Right renal cortex interstitium (tissue), 3 donors: ENCODE measurements at places on chromosomes 11 and 22.

DNA sequence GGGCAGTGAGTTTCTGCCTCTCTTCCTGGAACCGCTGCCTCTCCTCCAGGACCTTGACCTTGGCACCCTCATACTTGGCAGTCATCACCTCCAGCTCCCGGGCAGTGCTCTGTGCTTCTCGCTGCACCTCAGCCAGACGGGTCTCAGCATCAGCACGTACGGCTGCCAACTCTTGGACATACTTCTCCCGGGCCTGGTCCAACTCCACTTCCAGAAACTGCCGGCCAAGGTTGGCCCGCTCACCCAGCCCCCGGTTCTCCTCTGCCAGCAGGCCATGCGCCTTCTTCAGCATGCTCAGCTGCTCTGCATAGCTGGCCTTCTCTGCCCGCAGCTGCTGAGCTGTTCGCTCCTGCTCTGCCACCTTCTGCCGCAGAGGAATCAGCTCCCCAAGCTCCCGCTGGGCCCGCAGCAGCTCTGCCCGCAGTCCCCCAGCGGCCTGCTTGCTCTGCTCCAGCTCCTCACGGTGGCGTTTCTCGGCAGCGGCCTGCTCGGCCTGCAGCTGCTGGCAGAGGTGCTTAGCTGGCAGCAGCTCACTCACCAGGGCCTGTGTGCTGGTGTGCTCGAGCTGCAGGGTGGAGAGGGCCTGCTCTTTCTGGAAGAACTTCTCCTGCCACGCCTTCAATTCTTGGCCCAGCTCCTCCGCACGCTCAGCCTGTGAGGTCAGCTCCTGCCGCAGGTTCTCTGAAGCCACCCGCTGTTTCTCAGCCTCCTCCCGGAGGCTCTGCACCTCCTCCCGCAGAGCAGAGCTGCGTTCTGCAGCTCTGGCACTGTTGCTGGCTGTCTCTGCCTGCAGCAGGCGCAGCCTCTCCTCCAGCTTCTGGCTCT lies 14.4 kb downstream of the IL18BP start:
- DNase-seq: no peak

DNA sequence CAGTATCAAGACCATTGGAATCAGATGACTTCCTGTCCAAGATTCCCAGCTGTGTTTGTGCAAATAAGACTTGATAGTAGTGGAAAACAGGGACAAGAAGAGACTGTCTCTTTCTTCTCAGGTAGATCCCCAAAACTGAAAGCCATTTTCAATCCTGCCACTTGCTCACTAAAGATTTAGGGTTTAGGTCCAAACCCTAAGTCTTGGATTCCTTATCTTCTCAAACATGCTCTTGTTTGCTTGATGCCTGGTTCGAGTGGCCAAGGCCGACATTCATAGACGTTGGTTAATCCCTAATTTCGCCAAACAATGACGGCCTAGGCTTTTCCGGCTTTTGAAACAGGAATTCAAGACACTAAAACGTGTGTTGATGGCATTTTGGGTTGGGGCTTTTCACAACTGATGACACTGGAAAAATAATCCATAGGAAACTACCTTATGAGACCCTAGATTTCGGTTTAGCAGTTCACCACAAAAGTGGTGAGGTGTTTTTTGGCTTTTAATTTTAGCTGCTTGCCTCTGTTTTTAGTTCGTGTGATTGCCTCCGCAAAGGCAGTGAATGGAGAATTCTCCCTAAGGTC lies 1.0 kb upstream of the GTPBP1 start:
- DNase-seq: no peak

DNA sequence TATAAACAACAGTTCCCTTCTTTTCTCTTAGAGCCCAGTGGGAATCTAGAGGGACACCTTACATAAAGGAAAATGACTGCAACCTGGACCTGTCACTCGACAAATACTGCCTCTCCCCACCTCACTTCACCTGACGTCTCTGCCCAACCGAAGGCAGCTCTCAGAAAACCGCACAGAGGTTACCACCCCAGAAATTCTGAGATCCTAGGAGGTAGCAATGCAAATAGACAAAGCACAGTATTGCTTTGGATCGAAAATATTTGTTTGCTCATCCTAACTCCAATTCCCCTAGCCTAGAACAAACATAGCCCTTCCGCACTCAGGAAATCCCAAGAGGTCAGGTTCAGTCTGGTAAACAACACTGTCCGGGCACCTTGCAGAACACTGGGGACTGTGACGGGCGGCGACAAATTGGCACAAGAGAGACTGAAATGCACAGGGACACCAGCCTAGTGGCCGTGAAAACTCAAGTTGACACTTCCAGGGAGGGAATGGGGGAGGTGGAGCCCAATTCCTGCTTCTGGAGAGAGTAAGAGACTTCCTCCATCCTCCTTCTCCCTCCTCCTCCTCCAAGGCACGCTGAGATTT lies 420 bp upstream of the TRIM44 start:
- no peak for DNase-seq

DNA sequence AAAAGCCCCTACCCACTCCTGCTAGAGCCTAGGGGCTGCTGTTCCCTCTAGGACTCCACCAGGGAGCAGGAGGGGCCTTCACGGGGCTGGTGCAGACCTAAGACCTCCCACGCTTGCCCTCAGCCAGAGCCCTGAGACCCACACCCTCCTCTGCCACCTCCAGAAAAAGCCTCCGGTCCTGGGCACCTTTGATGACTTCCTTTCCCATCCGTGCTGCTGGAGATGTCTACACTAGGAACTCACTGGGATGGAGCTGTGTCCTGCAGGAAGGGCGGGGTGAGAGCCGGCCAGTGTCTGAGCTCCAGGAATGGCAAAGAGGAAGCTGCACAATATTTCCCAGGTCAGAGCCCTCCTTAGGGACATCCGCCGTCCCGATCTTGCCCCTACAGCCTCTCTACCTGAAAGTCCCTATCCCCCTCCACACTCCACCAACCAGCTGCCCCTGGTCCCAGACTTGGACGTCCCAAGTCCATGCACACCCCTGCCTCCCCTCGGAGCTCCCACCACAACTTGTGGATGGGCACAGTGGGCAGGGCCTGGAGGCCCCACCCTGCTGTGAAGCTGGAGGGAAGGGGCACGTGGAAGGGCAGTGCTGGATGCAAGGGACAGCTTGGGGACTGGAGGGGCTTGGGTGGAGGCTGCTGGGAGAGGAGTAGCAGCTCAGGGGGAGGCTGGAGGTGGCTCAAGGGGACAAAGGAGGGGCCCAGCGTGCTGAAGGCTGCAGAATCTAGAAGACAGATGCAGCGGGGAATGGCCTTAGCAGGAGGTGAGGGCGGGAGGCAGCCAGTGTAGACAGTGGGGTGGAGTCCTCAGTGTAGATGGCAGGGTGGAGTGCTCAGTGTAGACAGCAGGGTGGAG lies 13.5 kb upstream of the LRP5 start:
- DNase-seq: no peak

DNA sequence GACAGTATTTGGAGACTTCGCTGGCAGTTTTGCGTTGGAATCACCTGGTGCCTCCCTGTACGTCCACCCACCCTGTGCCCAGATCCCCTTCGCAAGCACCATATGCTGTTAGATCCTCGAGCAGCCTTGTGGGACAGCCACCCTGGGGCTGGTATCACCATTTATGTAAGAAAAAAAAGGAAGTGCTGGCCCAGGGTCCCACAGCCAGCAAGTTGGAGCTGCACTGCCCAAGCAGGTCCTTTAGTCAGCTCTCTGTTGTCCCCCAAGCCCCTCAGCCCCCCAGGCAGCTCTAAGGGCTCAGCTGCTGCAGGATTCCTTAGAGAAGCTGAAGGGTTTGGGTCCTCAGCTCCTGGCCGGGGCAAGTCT lies 80.3 kb downstream of the FBLN1 start:
- DNase-seq: no peak

DNA sequence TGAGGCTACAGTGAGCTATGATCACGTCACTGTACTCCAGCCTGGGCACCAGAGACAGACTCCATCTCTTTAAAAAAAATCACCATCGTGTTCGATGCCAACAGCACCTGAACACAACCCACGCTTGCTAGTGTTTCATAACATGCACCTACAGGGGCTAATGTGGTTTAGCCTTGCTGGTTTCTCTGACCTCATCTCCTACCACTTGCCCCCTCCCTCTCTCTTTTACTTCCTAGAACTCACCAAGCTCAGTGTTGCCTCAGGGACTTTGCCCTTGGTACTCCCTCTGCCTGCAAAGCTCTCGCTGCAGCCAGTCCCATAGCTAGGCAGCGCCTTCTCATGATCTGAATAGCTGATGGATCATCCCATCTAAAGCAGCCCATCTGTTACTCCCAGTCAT lies 99.8 kb downstream of the FBXO7 start:
- no peak for DNase-seq

GRCh38 chr22:35457729-35458546 lies 58.0 kb downstream of the MCM5 start:
- no peak for DNase-seq

GRCh38 chr11:37353192-37353591 lies 755.2 kb upstream of the RAG2 start:
- no peak for DNase-seq

DNA sequence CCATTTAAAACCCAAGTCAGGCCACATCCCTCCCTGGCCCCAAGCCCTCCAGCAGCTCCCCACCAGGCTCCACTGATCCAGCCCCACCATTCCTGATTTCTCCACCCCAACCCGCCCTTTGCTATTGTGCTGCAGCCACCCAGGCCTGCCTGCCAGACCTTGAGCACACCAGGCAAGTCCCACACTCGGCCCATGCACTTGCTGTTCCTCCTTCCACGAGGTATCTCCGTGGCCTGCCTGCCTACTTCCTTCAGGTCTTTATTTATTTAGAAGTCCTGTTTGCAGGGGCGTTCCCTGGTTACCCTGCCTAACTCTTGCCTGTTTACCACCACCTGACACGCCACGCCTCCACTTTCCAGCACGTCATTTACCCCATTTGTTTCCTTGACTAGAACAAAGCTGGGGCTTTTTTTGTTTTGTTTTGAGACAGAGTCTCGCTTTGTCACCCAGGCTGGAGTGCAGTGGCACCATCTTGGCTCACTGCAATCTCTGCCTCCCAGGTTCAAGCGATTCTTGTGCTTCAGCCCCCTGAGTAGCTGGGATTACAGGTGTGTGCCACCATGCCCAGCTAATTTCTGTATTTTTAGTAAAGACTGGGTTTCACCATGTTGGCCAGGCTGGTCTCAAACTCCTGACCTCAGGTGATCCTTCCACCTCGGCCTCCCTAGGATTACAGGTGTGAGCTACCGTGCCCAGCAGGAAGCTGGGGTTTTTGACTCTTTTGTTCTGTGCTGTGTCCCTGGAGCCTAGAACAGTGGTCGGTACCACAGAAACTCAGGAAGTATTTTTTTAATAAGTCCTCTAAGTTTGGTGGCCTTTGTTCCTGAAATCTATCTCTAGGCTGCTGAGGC lies 6.7 kb downstream of the CENPM start:
- no peak for DNase-seq

DNA sequence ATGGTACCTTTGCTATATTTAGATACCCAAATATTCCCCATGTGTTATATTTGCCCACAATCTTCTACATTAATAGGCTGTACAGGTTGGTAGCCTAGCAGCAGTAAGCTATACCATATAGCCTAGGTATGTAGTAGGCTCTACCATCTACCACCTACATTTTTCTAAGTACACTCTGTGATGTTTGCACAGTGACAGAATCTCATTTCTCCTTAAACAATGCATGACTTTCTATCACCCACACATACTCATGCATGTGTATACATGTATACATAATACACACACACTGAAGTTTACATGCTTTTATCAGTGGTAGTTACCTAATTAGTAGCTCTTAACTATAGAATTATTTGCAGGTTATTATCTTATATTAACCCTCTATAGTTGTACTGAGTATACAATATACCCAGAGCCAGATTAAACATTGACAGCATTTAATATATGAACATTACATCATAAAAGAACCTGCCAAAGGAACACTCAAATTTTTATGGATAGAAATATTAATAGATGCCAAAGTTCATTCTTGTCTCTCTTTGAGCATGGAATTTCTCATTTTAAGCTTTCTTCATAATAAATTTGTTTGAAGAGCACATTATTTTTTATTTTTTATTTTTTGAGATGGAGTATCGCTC lies 51.4 kb downstream of the ELP4 start:
- DNase-seq: no peak

DNA sequence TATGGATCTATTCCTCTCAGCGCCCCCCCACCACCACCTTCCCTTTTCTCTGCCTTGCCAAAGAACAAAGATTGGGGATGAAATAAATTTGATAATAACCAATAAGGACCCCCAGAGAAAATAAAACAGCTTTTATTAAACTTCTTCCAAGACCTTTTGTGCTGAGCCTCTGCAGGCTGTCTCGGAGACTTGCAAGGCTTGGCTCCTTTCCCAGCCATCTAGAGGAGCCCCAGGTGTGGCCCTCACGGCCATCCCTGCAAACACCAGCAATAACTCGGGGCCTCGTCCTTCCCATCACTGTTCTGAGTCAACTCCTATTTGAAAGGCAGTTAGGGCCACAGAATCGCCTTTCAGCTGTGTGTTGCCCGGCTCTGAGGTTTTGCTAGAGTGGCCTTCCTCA lies 51.2 kb upstream of the LMO1 start:
- DNase-seq: no peak

DNA sequence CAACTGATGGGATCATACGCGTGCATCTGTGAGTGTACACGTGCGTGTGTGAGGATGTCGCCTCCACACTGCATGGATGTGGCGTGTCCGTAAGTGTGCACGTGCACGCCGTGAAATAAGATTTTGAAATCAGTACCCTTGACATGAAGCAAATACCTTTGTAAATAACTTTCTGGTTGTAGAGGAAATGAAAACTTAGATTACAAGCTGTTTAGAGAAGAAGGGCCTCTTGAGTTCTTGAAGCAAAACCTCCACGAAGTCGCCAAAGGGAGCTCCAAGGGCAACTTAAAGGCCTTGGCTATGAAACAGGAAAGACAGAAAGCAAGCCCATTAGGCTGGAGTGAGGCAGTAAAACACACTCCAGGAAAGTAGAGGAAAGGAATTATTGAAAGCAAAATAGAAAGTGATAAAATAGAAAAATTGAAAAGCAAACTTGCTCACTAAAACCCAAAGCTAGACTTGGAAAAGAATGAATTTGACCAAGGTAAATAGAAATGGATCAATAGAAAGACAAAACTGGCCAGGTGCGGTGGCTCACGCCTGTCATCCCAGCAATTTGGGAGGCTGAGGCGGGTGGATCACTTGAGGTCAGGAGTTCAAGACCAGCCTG lies 29.7 kb upstream of the TOLLIP start:
- DNase-seq: no peak

DNA sequence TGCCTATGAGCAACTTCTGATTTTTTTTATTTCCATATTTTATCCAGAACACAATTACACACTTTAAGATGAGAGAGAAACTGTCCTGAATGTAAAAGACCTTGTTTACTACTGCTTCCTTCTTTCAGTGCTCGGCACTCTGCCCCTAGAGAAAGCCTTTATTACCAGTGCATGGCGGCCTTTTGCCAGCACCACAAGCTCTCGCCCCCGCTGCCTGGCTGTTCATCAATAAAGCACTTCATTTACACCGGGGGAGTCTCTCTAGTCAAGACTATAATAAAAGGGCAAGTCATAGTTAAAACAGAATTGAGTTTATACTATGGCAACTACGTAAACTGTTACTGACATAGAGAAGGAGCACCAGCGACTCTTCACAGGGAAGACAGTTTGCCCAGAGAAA lies 259.5 kb downstream of the CADM1 start:
- no peak for DNase-seq

DNA sequence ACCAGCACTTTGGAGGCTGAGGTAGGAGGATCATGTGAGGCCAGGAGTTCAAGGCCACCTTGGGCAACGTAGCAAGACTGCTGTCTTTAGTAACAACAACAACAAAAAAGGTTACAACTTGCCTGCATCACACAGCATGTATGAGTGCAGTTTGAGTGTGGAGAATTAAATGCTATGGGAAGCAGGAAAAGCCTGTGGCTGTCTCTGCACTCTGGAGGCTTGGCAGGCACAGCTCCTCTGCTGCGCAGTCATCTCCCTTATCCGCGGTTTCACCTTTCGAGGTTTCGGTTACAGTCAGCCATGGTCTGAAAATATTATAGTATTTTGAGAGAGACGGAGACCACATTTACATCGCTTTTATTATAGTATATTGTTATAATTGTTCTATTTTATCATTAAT lies 2.9 kb downstream of the MICAL2 start:
- DNase-seq: no peak
